Activated T-cell treated with anti-CD3 and anti-CD28 coated beads for 1 hour (primary cell): ENCODE measurements at places on chromosomes 11 and 22.
A peak's percentile ranks its signal among the peaks of the same experiment; 100 is the strongest.

DNA sequence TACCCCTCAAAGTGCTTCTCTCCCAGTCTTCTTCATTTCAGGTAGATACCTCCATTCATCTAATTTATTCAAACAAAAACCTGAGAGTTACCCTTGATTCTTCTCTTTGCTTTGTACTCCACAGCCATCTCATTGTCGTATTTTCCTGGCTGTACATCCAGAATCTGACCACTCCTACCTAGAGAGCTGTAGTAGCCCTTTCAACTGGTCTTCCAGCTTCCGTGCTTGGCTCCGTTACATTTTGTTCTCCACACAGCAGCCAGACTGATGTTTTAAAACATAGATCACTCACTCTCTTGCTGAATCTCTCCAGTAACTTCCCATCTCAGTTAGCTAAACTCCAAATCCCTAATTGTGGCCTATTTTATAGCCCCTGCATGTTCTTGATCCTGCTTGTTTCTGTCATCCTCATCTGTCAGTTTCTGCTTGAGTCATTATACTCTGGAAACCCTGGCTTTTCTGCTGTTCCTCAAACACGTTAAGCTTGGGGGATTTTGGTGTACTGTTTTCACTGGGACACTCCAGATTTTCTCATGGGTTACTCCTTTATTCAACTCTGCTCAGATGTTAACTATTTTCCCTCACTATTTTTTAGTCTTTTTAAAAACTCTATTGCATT, 7.4 kb downstream of the SPCS2 start:
- DNase-seq = no peak

GRCh38 chr22:26172389-26172990, 3.2 kb downstream of the SEZ6L start:
- DNase-seq = peak; percentile 11

DNA sequence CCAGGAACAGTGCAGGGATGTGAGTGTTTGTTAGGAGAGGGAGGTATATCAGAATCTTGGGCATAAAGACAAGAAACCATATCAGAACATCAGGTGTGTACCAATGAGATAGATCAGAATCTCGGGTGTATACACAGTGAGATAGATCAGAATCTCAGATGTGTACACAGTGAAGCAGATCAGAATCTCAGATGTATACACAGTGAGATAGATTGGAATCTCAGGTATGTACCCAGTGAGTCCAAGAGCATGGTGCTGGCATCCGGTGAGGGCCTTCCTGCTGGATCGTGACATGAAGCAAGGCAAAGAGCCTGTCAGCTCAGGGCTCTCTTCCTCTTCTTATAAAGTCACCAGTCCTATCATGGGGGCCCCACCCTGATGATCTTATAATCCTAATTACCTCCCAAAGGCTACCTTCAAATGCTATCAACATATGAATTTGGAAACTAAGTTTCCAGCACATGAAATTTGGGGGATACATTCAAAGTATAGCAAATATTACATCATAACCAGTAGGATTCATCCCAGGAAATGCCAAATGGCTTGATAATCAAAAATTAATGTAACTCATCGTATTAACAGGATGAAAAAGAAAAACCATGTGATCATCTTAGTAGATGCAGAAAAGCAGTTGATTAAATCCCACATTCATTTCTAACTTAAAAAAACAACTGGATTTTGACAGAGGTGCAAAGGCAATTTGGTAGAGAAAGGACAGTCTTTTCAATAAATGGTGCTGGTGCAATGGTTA, 28.6 kb downstream of the PPARA start:
- no peak for DNase-seq

- no peak for DNase-seq
These were observed 52.3 kb downstream of the SIK3 start for GRCh38 chr11:117045956-117046355.

- DNase-seq = no peak
These were observed 365.3 kb upstream of the PDGFD start for GRCh38 chr11:104529213-104529612.

- no peak for DNase-seq
These were observed 95.3 kb downstream of the CACNA1I start for GRCh38 chr22:39665661-39666431.

DNA sequence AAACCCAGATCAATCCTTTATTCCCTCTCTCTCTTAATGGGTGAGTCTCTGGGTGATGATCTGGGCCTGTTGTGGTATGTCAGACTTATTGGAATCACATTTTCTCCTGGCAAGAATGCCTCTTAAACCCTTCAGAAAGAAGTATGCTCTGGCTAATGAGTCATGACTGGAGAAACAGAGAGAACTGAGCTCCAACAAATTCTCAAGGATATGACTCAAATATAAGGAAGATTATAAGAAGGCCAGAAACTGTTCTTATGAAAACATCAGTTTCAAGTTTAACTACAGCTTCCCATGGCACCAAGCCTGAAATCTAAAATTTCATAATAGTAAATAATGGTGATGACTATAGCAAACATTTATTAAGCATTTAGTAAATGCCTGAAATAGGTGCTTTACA, 83.9 kb downstream of the OR5AK2 start:
- DNase-seq = no peak

DNA sequence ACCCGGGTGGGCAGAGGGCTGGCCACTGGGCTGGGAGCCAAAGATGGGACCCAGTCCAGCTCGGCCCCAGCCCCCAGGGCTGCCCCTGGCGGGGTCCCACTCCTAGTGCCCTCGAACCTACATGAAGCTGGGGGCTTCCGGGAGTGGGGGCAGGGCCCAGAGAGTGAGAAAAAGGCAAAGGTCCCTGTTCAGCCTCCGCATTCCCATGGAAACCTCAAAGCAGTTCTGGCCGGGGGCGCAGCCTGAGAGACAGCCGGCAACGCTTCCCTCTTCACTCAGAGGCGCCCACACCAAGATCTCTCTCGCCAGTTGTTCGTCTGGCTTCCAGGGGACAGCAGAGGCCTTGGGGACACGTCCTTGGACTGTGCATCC, 22.4 kb upstream of the ARHGAP8 start:
- DNase-seq = no peak

DNA sequence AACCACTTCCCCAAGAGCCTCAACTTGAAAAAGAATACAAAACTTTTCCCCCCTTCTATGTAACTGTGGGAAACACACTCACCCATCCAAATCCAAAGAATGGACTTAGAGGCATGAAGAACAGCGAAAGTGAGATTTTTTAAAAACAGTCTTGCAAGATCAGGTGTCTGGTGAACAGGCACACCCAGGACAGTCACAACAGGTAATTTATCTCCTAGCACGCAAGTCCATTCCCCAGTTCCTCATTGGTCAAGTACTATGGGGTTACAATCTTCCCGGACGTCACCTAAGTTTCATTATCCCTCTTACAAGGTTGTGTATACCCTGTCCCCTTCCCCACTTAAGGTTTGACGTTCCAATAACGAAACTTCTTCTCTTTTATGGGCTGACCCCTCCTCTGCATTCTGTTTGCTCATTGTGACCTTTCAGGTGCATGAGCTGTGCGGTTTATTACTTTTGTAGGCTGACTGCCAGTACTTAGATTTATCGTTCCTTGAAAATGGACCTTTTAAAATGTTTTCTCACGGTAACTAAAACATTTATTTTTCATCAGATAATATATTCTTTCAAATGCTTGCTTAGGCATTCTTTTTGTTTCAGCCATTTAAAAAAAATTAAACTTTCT, 1401.9 kb downstream of the FAM181B start:
- no peak for DNase-seq

DNA sequence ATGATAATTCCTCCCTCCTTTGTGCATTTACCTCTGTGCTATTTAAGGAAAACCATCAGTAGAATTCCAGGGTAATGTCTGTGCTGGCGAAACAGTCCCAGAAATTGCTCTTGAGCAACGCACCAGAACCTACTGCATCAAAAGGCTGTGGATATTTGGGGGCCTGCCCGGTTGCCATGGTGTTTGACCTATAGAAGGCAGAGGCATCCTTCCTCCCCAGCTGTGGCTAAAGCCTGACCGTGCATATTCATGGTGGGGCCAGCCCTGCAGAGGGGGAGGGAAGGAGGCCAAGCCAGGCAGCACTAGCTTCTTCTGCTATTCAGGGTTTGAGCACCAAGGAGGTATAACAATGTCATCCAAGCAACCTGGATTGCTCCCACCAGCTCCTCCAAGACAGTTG, 215.0 kb upstream of the E2F8 start:
- no peak for DNase-seq
